HFFc6 (cell line): ENCODE measurements at places on chromosomes 12 and 14.

GRCh38 chr12:109578330-109578927, 4.8 kb downstream of the MVK start:
- DNase-seq, result no peak

- DNase-seq, result peak; percentile 6
These were observed 268 bp downstream of the NDUFB1 start for GRCh38 chr14:92121207-92121669.

- DNase-seq, result no peak
These were observed 237.0 kb downstream of the KIF21A start for GRCh38 chr12:39205969-39206368.

- DNase-seq, result peak; percentile 74
These were observed 123.1 kb downstream of the GALC start for GRCh38 chr14:87869619-87870583.

DNA sequence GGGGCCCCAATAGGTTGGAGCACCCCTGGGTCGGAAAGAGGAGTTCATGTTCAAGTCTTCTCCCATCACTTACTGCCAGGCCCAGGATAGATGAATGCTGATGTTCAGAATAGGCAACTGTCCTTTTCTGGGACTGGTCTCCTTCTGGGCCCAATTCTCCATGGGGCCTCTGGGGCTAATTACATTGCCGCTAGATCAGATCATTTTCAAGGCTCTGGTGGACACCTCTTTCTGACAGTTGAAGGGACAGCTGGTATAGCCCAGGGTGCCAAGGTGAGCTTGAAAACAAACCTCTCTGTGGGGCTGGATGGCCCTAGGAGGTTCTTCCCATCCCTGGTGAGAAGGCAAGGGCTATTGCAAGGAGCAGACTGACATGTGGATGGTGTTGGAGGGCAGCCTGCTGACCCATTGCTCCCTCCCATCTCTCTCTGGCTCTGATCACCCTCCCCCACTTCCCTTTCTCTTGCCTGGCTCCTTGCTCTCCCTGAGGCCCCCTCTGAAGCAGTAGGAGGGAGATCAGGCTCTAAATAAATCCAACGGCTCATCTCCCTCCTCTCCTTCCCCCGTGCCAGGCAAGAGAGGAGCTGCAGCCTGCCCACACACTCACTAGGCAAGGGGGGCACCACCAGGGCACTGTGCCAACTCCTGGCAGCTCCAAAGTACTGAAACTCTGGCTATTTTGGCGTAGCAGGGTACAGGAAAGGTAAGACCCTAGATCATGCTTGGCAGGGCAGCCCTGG, 1.9 kb downstream of the CACNB3 start:
- DNase-seq, result no peak

DNA sequence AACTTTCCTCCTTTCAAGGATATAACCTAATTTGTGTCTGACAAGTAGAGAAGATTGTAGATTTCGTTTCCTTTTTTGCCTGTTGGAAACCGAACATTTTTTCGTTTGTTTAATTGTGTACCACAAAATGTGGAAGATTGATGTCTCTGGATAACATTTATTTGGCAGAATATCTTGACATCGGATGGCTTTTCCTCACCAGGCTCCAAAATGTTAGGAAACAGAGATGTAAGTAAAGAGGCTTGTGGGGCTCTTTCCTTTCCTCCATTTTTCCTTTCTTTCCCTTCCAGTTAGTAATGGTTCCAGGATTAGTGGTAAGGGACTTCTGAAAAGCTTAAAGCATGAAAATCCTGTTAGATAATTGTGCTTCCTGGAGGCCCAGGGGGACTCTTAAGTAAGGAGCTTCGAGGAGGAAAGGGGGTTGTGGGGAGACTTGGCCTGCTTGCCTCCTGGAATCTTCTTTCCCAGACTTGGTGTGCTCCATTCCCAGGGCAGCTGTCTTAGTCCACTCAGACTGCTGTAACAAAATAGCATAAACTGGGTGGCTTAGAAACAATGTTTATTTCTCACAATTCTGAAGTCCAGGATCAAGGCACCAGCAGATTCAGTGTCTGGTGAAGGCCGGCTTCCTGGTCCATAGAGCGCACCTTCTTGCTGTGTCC, 243.1 kb upstream of the PWP1 start:
- no peak for DNase-seq

GRCh38 chr12:83153177-83153576, 466.5 kb downstream of the TMTC2 start:
- DNase-seq, result no peak
